Left ventricle myocardium superior (tissue), 1 donor: ENCODE measurements at places on chromosomes 1 and 21. TPM values are rescaled to one million over a fixed set of nuclear protein-coding genes. Genes with fewer than 3 reads are reported as not detected.

- no peak for DNase-seq
These were observed 6.4 kb upstream of the CPT2 start for GRCh38 chr1:53190210-53190611.

Gene TMOD4
- total RNA-seq: 0.62 TPM

- DNase-seq: no peak
These were observed 46.4 kb downstream of the CAPN2 start for GRCh38 chr1:223758734-223759133.

- no peak for DNase-seq
These were observed 30.4 kb downstream of the FHAD1 start for GRCh38 chr1:15277447-15277838.

Gene S100A2
- 1.9 TPM for total RNA-seq

GRCh38 chr1:100320311-100321099 lies 31.8 kb upstream of the CDC14A start:
- DNase-seq: no peak

Gene THRAP3
- total RNA-seq: 67.9 TPM

GRCh38 chr1:172977296-172978017 lies 73.3 kb downstream of the TNFSF18 start:
- DNase-seq: no peak

Gene LCE3D
- total RNA-seq: not detected

Gene SGIP1
- total RNA-seq: 2.9 TPM

- no peak for DNase-seq
These were observed 277.3 kb downstream of the DNM3 start for GRCh38 chr1:172118618-172119017.

GRCh38 chr21:40687625-40688024 lies 159.3 kb downstream of the DSCAM start:
- no peak for DNase-seq

GRCh38 chr1:78586572-78586971 lies 33.7 kb upstream of the IFI44L start:
- no peak for DNase-seq

DNA sequence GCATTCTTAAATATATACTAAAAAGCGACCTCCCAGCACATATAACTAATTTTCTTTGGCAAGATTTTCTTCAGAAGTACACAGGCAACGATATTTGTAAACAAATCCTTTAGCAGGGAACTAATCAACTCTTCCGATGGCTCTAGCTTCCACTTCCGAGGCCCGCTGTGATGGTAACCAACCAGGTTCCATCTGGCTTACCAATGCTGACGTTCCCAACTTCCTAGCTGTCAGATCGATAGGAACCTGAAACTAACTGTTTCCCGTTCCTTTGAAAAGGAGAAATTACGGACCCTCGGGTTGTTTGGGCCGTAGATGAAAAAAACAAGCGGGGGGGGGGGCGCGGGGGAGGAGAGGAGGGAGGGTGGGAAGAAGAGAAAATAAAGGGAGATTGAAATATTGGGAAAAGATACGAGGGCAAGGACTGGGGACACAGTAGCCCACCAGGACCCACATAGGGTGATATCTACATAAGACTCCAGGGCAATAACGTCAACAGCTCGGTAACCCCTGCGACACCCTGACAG lies 513 bp downstream of the GTF2B start:
- no peak for DNase-seq
